Thyroid gland (tissue), 4 donors: ENCODE measurements at places on chromosomes 1 and 21. TPM values are rescaled to one million over a fixed set of nuclear protein-coding genes. Genes with fewer than 3 reads are reported as not detected.
A peak's percentile ranks its signal among the peaks of the same experiment; 100 is the strongest.

The ARTN gene
- 1.0 TPM for total RNA-seq

The ADAMTS1 gene
- 86.5 TPM for total RNA-seq

DNA sequence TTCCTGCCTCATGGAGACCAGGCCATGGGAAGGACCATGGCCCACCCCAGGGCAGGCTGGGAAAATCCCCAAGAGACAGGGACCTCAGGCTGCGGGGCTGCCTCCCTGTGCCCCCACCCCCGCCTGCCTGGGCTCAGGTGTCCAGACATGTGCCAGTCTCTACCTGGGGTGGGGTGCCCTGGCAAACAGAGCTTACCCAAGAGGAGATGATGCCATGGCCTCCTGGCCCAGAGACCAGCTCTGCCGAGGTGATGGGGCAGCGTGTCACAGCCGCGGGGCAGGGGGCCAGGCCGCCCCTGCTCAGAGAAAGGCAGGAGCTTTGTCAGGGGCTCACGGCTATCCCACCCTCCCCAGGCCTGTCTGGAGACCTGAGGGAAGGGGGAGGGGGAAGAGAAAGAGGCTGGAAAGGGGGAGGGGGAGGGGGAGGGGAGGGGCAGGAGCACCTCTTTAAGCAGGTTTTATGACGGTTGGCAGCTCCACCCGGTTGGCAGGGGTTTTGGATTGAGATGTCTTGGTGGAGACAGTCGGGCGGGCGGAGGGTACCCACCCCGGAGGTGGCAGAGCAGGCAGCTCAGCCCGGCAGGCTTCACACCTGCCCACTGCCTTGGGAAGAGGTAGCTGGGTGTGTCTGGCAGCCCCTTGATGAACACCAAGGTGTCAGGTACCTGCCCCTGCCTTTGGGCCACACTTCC lies 101.5 kb upstream of the IFFO2 start:
- no peak overlapping the region for H3K27ac ChIP-seq
- H3K4me1 ChIP-seq, result peaks cover 16% of the 10 kb centered on the region
- no peaks in the 10 kb centered on the region for H3K36me3 ChIP-seq
- DNase-seq, result no peak
- no peak overlapping the region for H3K4me3 ChIP-seq

- H3K4me3 ChIP-seq, result no peak overlapping the region
- no peaks in the 10 kb centered on the region for H3K36me3 ChIP-seq
- no peaks in the 10 kb centered on the region for H3K27me3 ChIP-seq
- H3K27ac ChIP-seq, result no peak overlapping the region
Observed at GRCh38 chr1:242139986-242140385, 141.1 kb upstream of the MAP1LC3C start.

DNA sequence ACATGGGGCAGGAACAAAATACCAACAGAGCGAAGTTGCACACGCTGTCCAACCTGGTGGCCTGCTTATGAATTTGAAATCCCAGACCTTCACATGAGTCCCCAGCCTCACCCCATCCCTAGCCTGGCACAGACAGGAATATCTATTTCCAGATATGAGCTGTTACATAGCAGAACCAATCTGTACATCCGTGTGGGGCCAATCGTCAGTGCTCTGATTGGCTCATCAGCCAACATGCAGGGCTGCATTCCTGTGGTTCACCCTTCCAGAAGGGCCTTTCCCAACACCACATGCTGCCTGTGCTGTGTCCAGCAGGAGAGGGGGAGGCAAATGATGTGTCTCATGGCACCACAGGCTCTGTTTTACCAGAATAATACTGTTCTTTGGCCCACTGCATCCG lies 31.3 kb downstream of the CCN1 start:
- no peak overlapping the region for H3K4me3 ChIP-seq
- peak overlapping the region; percentile 87 for H3K27ac ChIP-seq
- DNase-seq, result peak; percentile 89
- peaks cover 37% of the 10 kb centered on the region for H3K4me1 ChIP-seq
- H3K27me3 ChIP-seq, result no peaks in the 10 kb centered on the region
- no peaks in the 10 kb centered on the region for H3K36me3 ChIP-seq

GRCh38 chr21:45891388-45892155 lies 90.0 kb upstream of the COL6A1 start:
- H3K36me3 ChIP-seq, result no peaks in the 10 kb centered on the region
- no peak for DNase-seq
- H3K27me3 ChIP-seq, result no peaks in the 10 kb centered on the region
- no peaks in the 10 kb centered on the region for H3K4me1 ChIP-seq

GRCh38 chr1:112637254-112638109 lies 17.9 kb downstream of the CAPZA1 start:
- H3K36me3 ChIP-seq, result no peaks in the 10 kb centered on the region
- no peak overlapping the region for H3K4me3 ChIP-seq
- no peak for DNase-seq
- H3K27ac ChIP-seq, result peak overlapping the region; percentile 17
- H3K27me3 ChIP-seq, result no peaks in the 10 kb centered on the region
- H3K4me1 ChIP-seq, result peaks cover 31% of the 10 kb centered on the region
